Upper lobe of right lung (tissue), 1 donor: ENCODE measurements at places on chromosomes 7 and 10.

GRCh38 chr10:3807211-3807927 lies 22.4 kb upstream of the KLF6 start:
- DNase-seq, result no peak

- no peak for DNase-seq
These were observed 27.5 kb downstream of the VWA2 start for GRCh38 chr10:114266521-114266920.

GRCh38 chr10:97770255-97770654 lies 1.5 kb downstream of the SFRP5 start:
- DNase-seq, result no peak

GRCh38 chr10:46553238-46554049 lies 3.0 kb downstream of the GPRIN2 start:
- peak; percentile 67 for DNase-seq

GRCh38 chr10:22434521-22434920 lies 89.2 kb downstream of the SPAG6 start:
- no peak for DNase-seq
